ENCODE measurements at places on chromosomes 16 and 17. TPM values are rescaled to one million over a fixed set of nuclear protein-coding genes. Genes with fewer than 3 reads are reported as not detected.

The GCGR gene
- not detected for total RNA-seq

The HCRT gene
- total RNA-seq = not detected

The TNFRSF17 gene
- not detected for total RNA-seq

The NAGS gene
- 11.7 TPM for total RNA-seq

The CACNG1 gene
- total RNA-seq = not detected

The SLC38A8 gene
- not detected for total RNA-seq

The SLC2A4 gene
- total RNA-seq = 0.33 TPM

The MYH8 gene
- total RNA-seq = not detected

The DNASE1L2 gene
- total RNA-seq = 0.65 TPM

The OSGIN1 gene
- 5.2 TPM for total RNA-seq

The CMTM3 gene
- 63.1 TPM for total RNA-seq

The PYDC1 gene
- total RNA-seq = not detected

The CAMKK1 gene
- total RNA-seq = 3.3 TPM

The TBC1D26 gene
- not detected for total RNA-seq

The RCVRN gene
- not detected for total RNA-seq

The SLFN12L gene
- total RNA-seq = not detected

The MARF1 gene
- 19.1 TPM for total RNA-seq

The CHD9NB gene
- total RNA-seq = 0.38 TPM

The SLC16A13 gene
- total RNA-seq = 2.0 TPM

The SPIRE2 gene
- 1.1 TPM for total RNA-seq

The CTRL gene
- total RNA-seq = 0.65 TPM

The RPRML gene
- not detected for total RNA-seq

The OTOP3 gene
- total RNA-seq = not detected

The UMOD gene
- not detected for total RNA-seq

The DPEP1 gene
- total RNA-seq = 0.10 TPM

All from vein endothelial cell (primary cell).